ENCODE measurements at places on chromosomes 16 and 17.

GRCh38 chr17:6843241-6843880 is 11.8 kb upstream of the TEKT1 start:
- DNase-seq: peak; percentile 48

GRCh38 chr16:23186171-23186570 is 3.6 kb downstream of the SCNN1G start:
- no peak for DNase-seq

GRCh38 chr17:40493697-40494096 is 7.7 kb downstream of the TNS4 start:
- no peak for DNase-seq

GRCh38 chr16:75121949-75122568 is 5.5 kb upstream of the LDHD start:
- DNase-seq: no peak

GRCh38 chr16:51166091-51166490 is 15.0 kb upstream of the SALL1 start:
- DNase-seq: no peak
